ENCODE measurements at places on chromosomes 11 and 22.

- no peak for DNase-seq
These were observed 57.7 kb upstream of the AMPD3 start for GRCh38 chr11:10397226-10397987.

DNA sequence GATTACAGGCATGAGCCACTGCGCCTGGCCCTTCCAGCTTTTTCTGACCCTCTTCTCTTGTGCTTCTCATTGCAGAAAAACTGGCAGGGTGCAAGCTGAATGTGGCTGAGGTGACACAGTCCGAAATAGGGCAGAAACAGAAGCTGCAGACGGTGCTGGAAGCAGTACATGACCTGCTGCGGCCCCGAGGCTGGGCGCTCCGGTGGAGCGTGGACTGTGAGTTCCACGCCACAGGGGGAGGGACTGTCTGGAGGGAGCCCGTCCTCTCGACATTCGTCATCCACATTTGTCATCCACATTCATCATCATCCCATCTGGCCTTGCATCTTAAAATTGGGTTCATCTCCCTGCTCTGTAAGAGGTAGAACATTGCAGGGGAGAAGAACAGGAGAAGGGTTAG is 49.3 kb upstream of the PARVG start:
- DNase-seq = no peak

- DNase-seq = no peak
These were observed 3.6 kb downstream of the FAT3 start for GRCh38 chr11:92227959-92228935.

- DNase-seq = no peak
These were observed 4.3 kb downstream of the ARHGEF12 start for GRCh38 chr11:120340529-120340928.

GRCh38 chr11:17828311-17828751 is 93.8 kb downstream of the KCNC1 start:
- no peak for DNase-seq

GRCh38 chr11:42243385-42243784 is 783.9 kb upstream of the LRRC4C start:
- DNase-seq = no peak

- no peak for DNase-seq
These were observed 26.7 kb downstream of the FLI1 start for GRCh38 chr11:128720522-128720985.

GRCh38 chr22:37345863-37346504 is 63.7 kb downstream of the CYTH4 start:
- no peak for DNase-seq

DNA sequence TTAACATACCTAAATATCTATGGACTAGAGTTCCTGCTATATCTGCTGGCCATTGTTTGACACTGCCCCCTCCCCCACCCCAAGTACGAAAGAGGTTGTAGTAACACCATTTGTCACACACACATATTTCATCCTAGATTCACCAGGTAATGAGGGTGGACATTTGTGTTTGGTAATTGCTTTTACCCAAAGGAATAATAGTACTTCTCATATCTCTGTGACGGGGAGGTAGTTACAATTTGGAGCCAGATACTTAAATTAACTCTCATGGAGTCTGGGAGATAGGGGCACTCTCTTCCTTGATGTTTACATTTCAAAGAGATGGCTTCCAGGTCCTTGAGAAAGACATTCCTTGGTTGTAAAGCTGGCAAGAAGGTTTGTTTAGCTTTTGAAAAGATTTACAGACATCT is 38.7 kb downstream of the REXO2 start:
- no peak for DNase-seq

DNA sequence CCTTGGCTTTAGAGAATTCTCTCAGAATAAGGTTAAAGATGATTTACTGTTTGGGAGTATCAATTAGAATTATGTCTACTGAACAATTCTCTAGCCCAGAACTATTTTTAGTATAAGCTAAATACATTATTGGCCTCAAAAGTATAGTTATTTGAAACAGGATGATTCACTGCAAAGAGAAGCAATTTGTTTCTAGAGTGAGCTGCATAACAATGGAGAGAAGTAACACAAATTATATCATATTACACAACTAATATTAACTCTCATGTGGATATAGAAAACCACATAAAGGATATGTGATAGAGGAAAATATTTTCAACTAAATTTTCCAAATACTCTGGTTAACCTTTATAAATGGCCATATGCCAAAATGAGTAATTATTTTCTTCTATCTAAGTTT is 24.9 kb downstream of the PGM2L1 start:
- DNase-seq = no peak

DNA sequence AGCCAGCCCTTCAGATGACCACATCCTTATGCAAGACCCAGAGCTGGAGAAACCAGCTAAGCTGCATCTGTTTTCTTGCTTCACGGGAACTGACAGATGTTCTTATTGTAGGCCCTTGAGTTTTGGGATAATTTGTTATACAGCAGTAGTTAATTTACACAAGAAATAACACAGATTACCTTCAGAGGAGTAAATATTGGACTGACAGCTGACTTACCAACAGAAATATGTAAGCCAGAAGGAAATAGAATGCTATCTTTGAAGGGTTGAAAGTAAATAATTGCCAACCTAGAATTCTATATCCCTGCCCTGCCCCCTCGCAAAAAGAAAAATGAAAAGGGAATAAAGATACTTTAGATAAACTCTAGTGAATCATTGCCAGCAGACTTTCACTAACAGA is 124.1 kb downstream of the WNT7B start:
- no peak for DNase-seq

DNA sequence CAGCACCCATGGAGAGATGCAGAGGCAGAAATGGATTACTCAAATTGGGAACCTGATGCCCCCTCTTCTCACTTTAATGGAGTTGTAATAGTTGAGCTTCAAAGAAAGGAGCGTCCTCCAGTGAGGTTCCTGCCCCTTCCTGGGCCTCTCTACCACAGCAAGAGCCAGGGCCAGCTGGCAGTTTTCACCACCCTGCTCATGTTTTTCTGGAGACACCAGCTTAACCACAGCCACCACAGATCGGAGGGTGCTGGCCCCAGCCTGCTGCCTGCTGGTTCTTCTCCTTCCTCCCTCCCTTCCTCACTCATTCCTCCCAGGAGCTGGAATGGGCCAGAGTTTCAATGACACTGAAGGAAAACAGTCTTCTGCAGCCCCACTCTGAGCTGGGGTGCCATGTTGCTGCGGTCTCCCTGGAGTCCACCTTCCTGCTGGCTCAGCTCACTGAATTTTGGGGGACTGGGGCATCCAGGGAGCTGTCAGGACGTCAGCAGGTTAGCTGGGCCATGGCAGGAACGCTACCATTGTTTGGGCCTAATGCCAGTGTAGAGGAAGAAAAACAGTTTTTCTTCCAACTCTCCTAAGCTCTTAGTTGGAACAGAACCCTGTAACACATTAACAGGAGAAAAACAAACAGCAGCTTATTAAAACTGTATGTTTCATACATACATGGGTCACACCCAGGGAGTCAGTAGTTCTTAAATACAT is 57.7 kb downstream of the TRAF6 start:
- no peak for DNase-seq

DNA sequence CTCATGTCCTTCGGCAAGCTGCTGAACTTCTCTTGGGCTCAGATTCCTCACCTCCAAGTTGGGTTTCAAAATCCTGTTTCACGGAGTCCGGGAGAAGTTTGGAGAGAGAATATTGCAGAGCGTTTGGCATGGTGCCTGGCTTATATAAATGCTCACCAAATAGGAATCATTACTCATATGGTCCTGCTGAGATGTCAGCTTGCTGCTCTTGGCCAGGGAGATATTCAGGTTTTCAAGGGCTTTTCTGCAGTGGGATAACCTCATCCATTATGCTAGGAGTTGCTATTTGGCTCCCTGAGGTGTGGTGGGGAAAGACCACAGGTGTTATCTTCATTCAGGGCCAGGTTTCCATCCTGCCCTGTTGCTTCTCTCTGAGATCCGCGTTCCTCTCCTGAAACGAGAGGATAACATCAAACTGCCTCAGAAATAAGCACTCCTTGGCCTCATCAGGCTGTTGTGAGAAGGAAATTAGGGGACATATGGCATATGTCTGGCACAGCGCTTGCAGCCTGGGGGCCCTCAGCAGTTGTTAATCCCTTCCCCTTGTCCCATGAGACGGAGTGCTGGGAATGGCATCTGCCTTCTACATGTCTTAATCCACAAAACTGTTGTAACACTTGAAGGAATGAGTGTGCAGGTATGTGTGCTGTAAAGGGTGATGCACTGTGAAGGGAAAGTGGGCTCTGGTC is 29.9 kb upstream of the ACER3 start:
- DNase-seq = no peak

DNA sequence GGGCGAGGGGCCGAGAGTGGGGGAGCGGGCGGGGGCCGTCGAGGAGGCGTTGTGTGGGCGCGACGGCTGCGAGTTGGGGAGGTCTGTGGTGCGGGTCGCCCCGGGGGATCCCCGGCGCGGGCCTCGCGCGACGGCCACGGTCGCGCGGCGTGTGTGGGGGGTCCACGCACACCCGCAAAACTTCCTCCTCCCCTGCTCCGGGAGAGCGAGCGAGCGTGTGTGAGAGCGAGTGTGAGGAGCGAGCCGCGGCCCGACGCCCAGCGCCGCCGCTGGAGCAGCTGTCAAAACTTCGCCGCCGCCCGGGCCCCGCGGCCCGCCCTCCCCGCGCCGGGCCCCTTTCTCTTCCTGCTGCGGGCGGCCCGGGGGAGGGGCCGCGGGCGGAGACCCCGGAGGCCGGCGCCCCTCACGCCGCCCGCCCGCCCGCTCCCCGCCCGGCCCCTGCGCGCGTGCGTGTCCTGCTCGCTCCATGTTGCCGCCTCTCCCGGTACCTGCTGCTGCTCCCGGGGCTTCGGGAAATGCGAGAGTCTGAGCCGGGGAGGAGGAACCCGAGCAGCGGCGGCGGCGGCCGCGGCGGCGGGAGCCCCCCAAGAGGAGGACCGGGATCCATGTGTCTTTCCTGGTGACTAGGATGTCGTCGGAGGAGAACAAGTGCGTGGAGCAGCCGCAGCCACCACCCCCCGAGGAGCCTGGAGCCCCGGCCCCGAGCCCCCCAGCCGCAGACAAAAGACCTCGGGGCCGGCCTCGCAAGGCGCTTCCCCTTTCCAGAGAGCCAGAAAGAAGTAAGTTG is 9.0 kb upstream of the CCT8L2 start:
- no peak for DNase-seq

DNA sequence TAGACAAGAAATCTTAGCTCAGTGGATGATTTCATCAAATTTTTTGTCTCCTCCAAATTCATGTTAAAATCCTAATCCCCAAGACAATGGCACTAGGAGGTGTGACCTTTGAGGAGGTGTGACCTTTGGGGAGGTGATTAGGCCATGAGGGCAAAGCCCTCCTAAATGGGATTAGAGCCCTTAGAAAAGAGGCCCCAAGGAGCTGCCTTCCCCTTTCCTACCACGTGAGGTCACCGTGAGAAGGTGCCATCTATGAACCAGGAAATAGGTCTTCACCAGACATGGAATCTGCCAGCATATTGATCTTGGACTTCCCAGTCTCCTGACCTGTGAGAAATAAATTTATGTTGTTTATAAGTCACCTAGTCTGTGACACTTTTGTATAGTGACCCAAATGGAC is 138.7 kb downstream of the TRIM29 start:
- no peak for DNase-seq

Measured in Panc1 (cell line).